ENCODE measurements at places on chromosomes 2 and 18.

DNA sequence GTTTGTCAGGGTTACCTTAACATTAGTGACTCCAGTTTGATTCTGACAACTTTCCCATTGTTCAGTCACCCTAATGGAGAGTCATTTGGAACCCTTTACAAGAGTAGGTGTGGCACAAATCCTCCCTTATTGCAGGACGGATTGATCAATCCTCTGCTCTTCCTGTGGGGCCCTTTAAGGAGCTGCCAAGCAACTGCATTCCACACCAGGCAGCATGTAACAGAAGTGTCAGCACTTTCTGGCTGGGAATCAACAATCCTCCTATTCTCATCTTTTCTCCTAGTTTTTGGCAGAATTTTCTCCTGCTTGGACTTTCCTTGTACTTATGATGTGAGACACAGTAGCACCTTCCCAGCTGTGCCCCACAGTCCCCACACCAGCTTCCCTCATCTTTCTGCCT is 177.8 kb downstream of the ST6GAL2 start:
- DNase-seq: no peak

GRCh38 chr2:27809761-27810241 is 38.3 kb downstream of the MRPL33 start:
- DNase-seq: peak; percentile 65

GRCh38 chr2:96305979-96306308 is 598 bp upstream of the SNRNP200 start:
- no peak for DNase-seq

DNA sequence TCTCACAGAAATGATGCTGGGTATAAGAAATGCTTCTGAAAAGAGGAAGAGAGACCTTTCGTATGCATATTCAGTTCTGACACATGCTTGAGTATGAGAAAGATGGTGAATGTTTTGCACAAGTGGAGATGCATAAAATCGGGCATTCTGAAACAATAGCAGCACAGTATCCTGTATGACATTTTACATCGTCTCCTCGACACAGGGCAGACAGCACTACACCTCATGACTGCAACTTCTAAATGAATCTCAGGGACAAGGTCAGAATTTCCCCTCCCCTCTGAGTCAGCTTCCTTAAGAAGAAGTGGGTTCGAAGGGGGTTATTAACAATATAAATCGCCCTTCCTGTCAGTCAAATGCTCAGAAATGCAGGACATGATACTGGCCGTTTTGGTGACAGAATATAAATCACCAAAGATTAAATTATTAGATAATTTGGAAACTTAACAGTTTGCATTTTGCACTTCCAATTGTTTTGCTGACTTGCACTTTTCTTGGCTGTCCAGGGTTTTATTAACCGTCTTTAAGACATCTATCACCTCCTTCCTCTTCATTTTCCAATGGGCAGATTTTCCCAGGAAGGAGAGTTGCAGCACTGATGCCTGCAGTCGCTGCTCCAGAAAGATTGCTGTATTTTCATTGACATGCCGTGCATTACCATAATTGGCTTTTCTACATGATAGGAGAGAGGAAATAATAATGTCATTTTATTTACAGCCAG is 57.2 kb downstream of the TSHZ1 start:
- no peak for DNase-seq

GRCh38 chr2:224532441-224532840 is 52.7 kb downstream of the CUL3 start:
- no peak for DNase-seq

DNA sequence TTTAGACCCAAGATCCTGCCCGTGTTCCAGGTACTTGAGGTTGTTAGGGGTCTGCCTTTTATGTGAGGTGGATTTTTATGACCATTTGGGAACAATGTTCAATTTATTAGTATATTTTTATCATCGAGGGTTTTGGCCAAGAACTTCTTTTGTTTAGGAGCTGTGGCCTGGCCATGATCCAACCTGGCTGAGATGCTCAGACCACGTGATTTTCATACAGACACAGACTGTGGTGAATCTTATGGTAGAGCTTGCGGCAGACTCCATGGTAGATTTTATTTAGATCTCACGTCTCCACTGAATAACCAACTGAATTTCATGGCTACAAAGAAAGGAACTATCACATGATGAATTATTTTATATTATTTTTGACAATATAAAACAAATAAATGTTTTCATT is 405.5 kb upstream of the VWC2L start:
- DNase-seq: no peak

- DNase-seq: no peak
Observed at GRCh38 chr18:76972241-76972640, 149.9 kb downstream of the ZNF236 start.

- no peak for DNase-seq
Observed at GRCh38 chr2:118658596-118659198, 188.8 kb downstream of the EN1 start.

DNA sequence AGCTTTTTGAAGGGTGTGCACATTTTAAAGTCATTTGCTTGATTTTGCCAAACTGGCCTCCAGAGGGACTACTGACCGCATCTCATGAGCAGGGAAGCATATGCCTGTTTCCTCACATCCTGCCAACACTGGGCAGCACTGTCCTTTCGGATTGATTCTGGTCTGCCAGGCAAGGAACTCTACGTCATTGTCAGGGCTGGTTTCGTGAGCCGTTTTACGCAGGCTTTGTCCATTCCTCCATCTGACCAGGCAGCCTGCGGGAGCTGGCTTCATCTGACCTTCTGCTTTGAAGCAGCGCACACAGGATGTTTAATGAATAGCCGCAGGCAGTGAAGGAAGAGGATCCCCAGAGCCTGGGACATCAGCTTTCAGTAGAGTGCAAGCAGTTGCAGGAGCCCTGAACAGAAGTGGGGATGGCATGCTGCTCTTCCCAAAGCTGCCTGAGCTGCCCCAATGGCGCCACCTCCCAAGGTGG is 46.3 kb upstream of the SEMA4C start:
- no peak for DNase-seq

DNA sequence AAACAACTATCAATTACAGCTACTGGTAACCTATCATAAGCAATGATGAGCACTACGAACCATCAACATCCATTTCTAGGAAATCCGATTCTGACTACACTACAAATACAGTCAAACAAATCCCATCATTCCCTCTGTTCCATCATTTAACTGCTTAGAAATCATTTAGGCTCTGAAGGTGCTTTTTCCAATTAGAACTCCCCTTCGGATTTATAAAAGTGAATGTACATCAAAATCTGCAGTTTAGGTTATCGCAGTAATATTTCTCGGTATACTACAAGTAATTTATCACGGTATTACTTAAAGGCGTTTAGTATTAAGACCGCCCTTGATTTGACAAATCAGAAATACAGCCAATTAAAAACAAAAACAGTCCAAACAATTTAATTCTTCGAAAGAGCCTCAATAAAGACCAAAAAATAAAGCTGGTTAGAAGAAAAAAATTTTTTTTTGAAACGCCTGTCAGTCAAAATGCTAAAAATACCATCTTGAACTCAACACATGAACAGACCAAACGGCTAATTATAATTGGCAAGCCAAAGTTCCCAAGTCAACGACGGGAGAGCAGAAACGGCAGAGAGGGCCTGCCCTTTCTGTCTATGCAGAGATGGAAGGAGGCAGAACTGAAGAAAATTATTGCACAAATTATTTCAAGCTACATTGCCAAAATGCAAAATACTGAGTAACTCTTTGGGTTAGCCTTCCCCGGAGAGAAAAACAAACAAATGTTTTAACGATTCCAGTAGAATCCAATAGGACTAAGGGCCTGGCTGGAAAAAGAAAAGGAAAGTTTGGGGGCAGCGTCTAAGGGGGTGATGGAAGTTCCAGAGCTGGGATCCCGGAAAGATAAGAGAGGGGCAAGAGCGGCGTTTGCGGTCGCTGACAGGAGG is 1.2 kb downstream of the VPS54 start:
- no peak for DNase-seq

- DNase-seq: no peak
Observed at GRCh38 chr18:67935638-67936037, 419.1 kb upstream of the DSEL start.

- DNase-seq: no peak
Observed at GRCh38 chr2:215354771-215355695, 43.2 kb downstream of the ATIC start.

DNA sequence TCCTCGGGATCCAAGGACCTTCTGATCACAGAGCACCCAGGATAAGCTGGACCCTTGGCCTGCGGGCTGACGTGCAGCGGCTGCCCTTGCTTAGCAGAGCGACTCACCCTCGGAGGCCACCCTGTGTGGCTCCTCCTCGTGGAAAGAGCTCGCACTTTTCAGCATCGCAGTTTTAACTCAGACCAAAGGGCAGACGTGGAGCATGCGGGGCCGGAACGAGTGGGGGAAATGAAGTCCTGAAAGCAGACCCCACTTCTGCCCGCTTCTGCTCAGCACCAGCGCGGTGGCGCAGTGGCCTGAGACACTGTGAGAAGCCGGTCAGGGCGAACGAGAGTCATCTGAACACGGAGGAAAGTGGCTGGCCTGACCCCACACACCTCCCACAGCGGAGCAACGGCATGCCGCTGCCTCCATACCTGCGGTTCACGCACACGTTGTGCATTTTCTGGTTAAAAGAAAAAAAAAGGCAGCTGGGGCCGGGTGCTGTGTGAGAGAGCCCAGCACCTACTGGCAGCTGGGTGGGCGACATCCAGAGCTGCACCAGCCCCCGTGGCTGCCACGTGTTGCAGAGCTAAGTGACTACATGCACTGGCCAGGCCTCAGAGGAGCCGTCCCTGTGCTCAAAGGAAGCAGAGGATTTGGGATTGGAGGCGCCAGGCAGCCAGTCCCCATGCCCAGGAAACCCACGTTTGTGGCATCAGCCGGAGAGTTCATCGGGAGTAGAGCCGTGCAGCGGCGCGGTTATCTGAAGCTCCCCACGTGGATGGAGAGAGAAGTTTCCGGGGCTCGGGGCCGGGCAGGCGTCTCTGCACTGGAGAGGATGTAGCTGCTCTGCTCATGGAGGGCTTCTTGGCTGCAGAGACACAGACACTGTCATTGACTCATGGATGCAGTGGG is 89.7 kb downstream of the USP40 start:
- DNase-seq: no peak

GRCh38 chr2:43333101-43333655 is 106.8 kb upstream of the ZFP36L2 start:
- DNase-seq: no peak

GRCh38 chr2:202911203-202911511 is 316 bp downstream of the WDR12 start:
- DNase-seq: no peak

GRCh38 chr2:156625360-156626170 is 189.4 kb downstream of the GPD2 start:
- no peak for DNase-seq

DNA sequence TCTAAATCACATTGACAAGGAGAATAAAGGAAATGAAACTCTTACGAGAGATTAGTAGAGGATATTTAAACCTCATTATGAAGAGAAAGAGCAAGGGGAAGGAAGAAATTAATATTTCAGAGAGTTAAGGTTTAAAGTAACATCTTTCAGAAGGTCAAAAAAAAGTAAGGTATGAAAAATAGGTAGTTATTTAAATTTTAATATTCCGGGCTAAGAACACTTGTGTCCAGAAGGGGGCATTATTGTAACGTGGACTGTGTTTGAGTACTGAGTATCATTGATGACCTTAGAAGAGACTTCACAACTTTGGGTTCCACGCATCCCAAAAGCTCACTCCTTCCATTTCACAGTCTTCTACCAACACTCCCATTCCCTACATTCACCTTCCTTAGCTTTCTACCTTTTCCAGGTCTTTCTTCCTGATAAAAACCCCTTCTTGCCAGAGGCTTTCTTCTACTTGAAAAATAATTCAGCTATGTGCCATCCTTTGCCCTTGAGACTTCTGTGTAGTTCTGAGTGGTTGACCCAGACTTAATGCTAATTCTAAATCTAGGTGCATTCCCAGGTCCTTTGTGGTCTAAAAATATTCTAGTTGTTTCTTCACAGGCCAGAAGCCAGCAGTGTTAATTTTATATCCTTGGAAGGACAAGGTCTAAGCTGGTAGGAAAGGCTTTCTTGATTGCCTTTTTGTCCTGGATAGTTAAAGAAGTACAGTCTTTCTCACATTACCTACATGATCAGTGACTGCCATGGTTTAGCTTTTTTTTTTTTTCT is 16.5 kb downstream of the DYNC1I2 start:
- no peak for DNase-seq

GRCh38 chr2:218002845-218003180 is at the start of gene TNS1:
Gene TNS1, minus strand, starts transcription at chr2:218002995. Its CDS starts 123 bp downstream, at chr2:218002872.
- DNase-seq: no peak

GRCh38 chr18:12640881-12641200 is 17.1 kb downstream of the SPIRE1 start:
- DNase-seq: no peak

DNA sequence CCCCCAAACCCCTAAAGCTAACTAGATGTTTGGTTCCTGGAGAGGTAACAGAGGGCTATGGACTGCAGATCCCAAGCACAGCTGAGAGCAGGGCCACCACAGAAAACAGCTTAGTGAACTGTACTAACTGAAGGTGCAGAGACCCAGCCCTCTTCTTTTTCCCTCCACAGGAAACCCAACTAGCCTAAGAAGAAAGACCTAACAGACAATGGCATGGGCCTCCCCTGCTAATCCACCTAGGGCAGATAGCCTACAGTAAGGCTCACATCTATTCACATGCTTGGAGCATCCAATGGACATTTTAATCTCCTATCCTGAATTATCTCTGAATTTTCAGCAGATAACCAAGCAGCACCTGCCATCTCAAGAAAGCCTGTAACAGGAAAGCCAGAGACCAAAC is 8.8 kb upstream of the FECH start:
- no peak for DNase-seq

- no peak for DNase-seq
Observed at GRCh38 chr2:99297994-99298393, 3.0 kb downstream of the LYG1 start.

- DNase-seq: no peak
Observed at GRCh38 chr18:72376256-72376655, 167.9 kb downstream of the CBLN2 start.

GRCh38 chr2:179745635-179746256 is 115.7 kb downstream of the ZNF385B start:
- DNase-seq: no peak

Measured in bone marrow (tissue), 2 donors.